ENCODE measurements at places on chromosomes 6 and 20. TPM values are rescaled to one million over a fixed set of nuclear protein-coding genes. Genes with fewer than 3 reads are reported as not detected.

DNA sequence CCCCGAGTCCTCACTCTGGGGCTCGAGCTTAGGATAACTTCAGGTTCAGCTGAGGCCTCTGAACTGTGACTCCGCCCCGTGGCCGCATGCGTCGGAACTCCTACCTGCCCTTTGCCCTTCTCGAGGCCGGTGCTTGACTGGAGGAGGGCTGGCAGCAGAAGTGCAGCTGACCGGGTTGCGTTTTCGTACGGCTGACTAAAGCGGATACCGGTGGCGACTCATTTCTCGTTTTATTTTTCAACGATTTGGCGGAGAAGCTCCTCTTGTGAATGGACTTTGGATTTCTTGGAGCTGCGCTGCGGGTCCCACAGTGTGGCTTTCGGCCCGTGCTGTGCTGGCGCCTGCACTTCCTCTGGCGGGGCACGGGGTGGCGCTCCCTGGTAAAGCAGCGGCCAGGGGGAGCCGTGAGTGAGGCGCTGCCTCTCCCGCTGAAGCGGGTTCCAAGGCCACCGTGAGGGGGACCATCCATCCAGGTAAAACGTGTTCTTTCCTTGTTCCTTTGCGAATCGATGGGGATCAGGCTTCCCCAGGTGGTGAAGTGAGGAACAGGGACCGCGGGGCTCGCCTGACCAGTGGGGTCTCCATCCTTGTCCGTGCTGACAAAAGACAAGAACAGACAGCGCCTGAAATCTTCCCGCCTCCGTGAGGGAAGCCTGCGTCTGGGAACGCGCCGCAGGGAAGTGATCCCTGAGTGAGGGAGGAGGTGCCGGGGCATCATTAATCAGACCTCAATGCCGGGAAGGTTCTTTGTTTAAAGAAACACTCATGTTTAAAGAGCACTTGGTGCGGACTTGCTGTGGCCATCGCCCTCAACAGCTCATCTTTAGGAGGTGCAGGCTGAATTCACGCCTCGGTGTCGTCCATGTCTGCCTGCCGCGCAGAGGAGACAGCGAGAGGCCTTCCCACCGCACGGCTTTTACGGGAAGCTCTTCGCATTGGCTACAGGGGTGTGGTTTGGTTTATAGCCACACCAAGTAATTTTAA, 38.8 kb downstream of the ERMARD start:
- DNase-seq, result peak; percentile 64

GRCh38 chr6:151806757-151807512, 547 bp upstream of the ESR1 start:
- no peak for DNase-seq

DNA sequence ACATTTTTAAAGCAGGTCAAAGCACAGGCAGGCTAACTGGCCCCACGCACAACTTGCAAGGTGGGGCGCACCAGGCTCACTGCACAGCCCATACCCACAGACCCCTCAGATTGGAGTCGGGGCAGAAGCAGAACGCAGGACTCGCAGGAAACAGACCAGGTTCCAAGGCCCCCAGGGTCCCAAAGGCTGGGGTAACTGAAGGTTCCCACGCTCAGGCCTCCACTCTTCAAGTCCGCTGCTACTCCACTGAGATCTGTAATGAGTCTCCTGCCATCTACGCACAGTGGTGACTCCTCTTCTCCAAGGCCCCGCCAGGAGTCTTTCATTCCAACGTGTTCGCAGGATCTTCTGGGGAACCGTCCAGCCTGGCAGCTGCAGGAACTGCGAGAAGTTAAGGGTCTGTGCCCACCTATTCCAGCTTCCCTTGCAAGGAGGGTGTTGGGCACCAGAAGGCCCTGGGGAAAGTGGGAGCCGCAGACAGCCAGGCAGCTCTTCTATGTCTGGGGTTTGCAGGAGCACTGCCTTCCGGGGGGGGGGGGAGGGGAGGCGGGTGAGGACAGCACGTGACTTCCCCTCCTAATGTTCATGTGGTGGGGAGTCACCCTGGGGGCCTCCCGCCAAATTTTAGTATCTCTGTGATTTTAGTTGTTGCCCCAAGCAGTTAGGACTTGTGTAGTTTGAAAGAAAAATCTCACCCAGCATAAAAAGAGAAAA, 2.0 kb upstream of the TAF4 start:
- no peak for DNase-seq

- no peak for DNase-seq
Observed at GRCh38 chr6:101711518-101711917, 318.0 kb downstream of the GRIK2 start.

GRCh38 chr6:45148711-45149341, 179.3 kb upstream of the RUNX2 start:
- DNase-seq, result no peak

DNA sequence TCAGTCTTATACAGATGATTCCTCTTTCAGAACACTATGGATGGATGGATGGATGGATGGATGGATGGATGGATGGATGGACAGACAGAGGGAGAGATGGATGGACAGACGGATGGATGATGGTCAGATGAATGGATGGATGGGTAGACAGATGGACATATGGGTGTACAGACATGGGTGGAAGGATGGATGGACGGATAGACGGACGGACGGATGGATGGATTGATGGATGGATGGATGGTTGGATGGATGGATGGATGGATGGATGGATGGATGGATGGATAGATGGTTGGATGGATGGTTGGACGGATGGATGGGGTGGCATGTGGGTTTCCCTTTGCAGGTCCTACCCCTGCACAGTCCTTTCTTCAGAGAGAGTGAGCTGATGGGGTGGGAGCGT, 320.7 kb downstream of the CDH4 start:
- no peak for DNase-seq

- DNase-seq, result no peak
Observed at GRCh38 chr6:90811596-90812226, 224.8 kb upstream of the MAP3K7 start.

- DNase-seq, result no peak
Observed at GRCh38 chr20:50678169-50678898, 13.0 kb downstream of the RIPOR3 start.

GRCh38 chr20:50872560-50873425, 58.4 kb downstream of the ADNP start:
- DNase-seq, result peak; percentile 79

- no peak for DNase-seq
Observed at GRCh38 chr20:15195378-15195777, 858.0 kb upstream of the FLRT3 start.

- no peak for DNase-seq
Observed at GRCh38 chr20:38032585-38033329, 499 bp downstream of the TTI1 start.

DNA sequence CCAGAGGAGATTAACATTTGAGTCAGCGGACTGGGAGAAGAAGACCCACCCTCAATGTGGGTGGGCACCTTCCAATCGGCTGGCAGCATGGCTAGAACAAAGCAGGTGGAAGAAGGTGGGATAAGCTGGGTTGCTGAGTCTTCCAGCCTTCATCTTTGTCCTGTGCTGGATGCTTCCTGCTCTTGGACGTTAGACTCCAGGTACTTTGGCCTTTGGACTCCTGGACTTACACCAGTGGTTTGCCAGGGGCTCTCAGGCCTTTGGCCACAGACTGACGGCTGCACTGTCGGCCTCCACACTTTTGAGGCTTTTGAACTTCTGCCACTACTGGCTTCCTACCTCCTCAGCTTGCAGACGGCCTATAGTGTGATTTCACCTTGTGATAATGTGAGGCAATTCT, 50.8 kb downstream of the BCAS1 start:
- no peak for DNase-seq

- DNase-seq, result no peak
Observed at GRCh38 chr6:53794137-53794719, 577 bp upstream of the LRRC1 start.

DNA sequence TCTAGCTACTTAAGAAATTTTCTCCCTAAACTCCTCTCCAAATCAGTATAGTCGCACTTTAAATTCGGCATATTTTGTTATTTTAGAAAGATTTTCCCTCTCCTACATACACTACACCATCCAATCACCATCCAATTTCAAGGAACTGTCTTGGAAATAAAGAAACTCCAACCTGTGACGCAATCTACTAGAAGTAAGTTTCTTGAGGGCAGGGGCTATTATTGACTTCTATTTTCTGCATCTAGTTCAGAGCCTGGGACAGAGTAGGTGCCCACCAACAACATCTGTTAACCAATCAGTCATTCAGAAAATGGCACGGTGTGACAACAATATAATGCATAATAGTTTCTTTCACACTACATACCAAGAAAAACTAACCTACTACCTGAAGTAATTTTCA, 3.6 kb downstream of the ATG5 start:
- DNase-seq, result no peak

DNA sequence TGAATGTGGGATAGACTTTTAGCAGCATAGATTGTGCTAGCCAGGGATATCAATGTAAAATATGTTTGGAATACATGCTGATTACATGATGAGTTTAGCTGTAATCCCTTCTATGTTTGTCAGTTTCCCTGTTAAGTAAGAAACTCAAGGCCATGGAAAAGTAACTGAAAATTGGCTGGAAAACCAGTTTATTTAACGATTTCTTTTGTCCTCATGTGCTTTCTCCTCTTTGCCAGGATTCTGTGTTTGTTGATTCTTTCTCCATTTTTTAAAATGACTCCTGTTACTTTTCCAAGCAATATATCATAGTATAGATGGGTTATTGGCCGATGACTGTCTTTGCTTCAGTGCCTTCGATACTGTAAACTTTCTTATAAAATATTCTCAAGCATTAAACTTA, 87.5 kb downstream of the SAMD5 start:
- DNase-seq, result no peak

DNA sequence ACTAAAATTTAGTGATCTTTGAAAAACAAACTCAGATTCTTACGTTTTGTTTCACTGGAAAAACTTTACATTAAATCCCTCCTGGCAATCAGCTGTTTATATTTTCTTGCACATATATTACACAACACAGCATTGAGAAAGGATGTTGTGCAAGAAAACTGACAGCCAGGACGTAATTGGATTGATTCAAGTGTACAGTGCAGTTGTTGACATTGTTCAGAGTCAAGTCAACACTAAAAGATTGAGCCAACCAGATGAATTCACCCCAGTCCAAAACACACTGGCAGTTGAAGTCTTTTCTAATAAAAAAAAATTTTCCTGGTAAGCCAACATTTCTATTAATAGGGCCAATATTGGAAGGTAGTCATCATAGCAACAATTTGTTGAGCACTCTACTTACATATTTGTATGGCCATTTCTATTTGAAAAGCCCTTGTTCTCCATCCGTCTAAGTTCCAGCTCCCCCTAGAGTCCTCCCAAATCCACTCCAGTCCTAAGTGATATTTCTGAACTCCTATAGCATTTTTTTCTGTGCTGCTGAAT, 20.9 kb upstream of the VNN1 start:
- DNase-seq, result peak; percentile 45

- no peak for DNase-seq
Observed at GRCh38 chr6:27178860-27179259, 68.6 kb upstream of the PRSS16 start.

DNA sequence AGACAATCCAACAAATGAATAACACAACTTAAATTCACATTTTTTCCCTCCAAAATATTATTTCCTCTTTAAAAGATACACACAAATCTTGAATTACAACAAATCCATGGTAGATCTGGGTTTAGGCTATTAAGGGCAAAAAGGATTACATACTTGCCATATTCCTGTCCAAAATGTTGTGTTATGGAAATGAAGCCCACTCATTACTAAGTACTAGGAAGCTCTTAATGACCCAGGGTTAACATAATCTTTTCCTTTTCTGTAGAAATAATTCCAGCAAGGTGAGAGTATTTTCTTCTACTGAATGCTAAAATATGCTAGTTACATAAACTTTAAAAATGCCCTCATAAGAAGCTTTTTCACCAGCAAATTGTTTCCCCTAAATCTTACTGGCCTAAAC, 1.6 kb downstream of the SHPRH start:
- DNase-seq, result no peak

DNA sequence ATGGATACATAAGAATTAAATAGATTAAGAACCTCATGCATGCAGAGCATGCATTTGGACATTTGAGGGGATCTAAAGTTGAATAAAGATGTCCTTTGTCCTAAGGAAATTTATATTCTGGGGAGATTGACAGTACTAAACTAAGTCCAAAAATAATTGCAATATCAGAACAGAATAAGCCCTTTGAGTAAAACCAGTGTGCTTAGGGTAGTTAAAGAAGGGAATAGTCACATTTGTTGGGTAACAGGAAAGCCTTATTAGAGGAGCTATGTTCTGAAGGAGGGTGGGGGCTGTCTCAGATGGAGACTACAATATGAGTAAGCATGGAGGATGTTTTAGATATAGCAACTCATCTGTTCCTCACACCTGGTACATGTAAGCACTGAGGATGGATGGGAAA, 35.8 kb downstream of the CDC5L start:
- no peak for DNase-seq

- DNase-seq, result no peak
Observed at GRCh38 chr6:169854083-169854725, 102.8 kb downstream of the ERMARD start.

DNA sequence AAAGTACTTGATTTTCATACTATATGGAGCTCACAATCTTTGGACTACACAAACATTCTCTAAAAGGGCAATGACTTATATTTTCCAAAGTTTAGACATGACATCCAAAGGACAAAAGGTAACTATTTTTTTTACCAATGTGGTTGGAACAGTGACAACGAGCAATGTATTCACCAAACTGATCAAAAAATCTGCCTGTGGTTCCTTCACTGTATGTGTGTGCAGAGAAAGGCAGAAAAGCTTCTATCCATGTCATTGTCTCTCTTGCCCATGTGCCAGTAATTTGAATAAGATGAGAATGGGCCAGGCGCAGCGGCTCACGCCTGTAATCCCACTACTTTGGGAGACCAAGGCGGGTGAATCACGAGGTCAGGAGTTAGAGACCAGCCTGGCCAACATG, 25.5 kb downstream of the MCUR1 start:
- DNase-seq, result no peak

RAET1E gene
- under 0.01 TPM for total RNA-seq

SH3BGRL2 gene
- 4.6 TPM for total RNA-seq

DEFB132 gene
- total RNA-seq, result not detected

NHLRC1 gene
- 8.1 TPM for total RNA-seq

SIRPD gene
- 0.27 TPM for total RNA-seq

SMPDL3A gene
- 0.27 TPM for total RNA-seq

ADGRF5 gene
- total RNA-seq, result under 0.01 TPM

TAAR2 gene
- not detected for total RNA-seq

SNAI1 gene
- 1.1 TPM for total RNA-seq

SFTA2 gene
- not detected for total RNA-seq

PRICKLE4 gene
- total RNA-seq, result 4.6 TPM

JPH2 gene
- under 0.01 TPM for total RNA-seq

RRAGD gene
- 7.8 TPM for total RNA-seq

FAXC gene
- under 0.01 TPM for total RNA-seq

TCF21 gene
- total RNA-seq, result not detected

All from hematopoietic multipotent progenitor cell (in vitro differentiated cells).